ENCODE measurements at places on chromosomes 7 and 10.

DNA sequence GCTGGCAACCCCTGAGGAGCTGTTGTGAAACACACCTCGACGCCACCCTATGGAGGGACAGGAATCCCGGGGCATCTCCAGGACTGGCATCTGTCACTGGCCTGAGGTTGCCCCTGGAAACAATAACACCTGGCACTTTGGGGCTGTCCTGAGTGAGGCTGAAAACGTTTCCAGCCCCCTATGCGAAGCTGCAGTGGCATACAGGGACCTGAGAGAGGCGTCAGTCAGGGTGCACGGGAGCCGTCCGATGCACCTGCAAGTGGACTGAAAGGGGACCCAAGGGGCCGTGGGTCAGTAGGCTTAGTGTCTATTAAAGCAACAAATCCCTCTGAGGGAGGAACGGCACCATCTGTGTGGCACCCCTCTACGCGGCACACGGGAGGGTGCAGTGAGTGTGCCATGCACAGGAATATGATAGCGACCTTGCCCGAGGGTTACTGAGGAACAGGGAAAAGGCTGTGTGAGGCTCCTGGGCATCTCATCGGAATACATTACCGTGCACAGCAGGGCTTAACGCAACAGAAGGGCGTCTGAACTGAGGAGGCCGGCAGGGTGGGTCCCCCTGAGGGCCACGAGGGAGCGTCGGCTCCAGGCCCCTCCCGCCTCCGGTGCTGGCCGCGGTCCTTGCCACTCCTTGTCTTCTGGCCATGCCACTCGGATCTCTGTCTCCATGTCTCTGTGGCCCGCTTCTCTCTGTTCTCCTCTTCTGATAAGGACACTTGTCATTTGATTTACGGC lies 50.4 kb downstream of the FOXL3 start:
- no peak for DNase-seq

- DNase-seq: peak; percentile 89
Measured at GRCh38 chr7:1912593-1913465, 242.8 kb downstream of the ELFN1 start.

GRCh38 chr7:93036807-93037206 lies 81.0 kb downstream of the SAMD9 start:
- DNase-seq: no peak

DNA sequence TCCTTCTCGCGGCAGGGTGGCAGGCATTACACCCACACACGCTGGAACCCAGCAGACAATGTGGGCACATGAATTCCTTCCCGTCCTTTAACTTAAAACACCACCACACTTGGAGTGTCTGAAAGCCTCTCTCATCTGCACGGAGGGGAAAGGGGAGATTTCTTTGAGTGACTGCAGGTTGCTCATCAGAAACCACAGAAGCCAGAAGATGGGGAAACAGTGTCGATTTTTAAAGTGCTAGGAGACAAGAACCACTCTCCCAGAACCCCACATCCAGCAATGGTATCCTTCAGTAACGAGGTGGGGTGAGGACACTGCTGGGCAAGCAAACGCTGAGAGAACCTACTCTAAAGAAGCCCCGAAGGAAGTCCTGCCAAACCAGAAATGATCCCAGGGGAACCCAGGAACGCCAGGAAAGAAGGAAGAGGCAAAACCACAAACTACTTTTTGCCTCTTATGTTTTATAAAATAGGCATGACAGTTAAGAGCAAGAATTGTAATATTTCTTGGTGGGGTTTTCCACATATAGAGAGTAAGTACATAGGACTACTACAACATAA lies 254.3 kb downstream of the ELFN1 start:
- DNase-seq: no peak

DNA sequence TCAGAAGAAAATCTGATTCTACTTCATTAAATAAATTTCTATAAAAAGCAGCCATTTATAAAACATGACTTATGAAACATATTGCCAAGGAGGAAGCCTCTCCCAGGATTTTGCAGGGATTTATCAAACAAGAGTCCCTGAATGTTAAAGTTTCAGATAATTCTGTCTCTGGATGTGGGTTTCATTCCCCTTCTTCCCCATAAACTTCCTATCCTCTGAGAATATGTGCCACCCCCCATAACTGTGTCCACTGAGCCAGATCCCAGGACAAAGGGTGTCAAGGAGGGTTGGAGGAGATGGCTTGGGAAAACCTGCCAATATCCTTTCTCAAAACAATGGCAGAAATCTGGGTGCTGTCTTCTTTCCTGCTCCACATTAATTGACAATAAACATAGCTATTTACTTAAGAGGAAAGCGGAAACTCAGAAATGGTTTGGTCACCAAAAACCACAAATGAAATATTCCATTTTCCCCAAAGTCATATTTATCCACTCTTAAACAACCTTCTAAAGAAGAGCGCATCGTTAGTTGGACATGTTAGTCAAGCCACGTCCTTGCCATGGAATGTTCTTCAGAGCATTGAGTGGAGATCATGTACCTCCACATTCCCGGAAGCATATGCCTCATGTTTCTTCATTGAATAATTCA lies 54.3 kb upstream of the AKR1E2 start:
- no peak for DNase-seq

- DNase-seq: no peak
Measured at GRCh38 chr10:16361086-16361485, 75.7 kb upstream of the PTER start.

Measured in posterior vena cava (tissue), 2 donors.